ENCODE measurements at places on chromosomes 2 and 18.

DNA sequence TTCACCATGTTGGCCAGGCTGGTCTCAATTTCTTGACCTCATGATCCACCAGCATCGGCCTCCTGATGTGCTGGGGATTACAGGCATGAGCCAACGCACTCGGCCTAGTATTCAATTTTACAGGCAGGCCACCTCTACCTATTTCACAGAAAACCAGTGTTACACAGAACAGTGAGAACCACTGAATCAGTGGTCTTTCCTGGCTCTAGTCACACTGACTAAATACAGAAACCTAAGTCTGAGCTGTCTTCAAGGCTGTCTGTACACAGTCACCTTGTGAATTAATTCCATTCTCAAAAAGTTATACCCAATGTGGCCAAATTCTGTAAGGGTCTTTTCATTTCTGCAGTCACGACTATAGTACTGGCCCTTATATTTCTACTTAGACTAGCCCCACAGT lies 3.5 kb downstream of the RNF149 start:
- DNase-seq = no peak

DNA sequence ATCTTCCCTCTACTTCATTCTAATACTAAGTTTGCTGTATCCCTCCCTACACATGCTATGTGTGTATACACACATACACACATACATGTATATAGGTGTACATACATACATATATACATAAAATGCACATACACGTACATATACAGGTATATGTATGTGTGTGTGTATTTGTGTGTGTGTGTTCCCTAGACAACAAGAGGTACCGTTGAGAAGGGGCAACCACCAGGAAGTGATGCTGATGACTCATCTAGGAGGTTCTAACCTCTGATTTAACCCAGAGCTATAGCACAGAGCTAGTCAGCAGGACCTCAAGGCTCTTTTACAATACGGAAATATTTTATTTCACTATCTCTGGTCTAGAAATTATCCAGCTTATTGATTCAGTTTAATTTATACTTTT lies 139.2 kb downstream of the LAMA3 start:
- no peak for DNase-seq

- no peak for DNase-seq
These were observed 64.1 kb downstream of the NRP2 start for GRCh38 chr2:205746420-205746785.

GRCh38 chr2:73007991-73008765 lies 63.3 kb downstream of the SFXN5 start:
- DNase-seq = no peak

GRCh38 chr2:204452464-204453023 lies 92.7 kb upstream of the PARD3B start:
- peak; percentile 82 for DNase-seq

GRCh38 chr2:220756653-220757052 lies 815.5 kb downstream of the EPHA4 start:
- no peak for DNase-seq

DNA sequence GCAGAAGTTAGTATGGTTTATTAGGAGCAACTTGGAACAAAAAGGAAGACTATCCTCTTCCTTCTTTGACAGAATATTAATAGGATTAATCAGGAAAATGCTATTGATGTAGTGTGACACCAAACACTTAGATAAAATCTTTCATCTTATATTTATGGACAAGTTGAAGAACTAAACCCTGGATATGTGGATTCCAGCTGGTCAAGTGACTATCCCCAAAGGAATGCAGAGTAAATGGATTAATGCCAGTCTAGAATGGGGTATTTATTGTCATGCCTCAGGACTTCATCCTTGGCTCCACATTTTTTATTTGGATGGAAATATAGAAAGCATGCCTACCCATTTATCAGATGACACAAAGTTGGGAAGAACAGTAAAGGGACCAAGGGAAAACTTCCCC lies 124.0 kb upstream of the TTC39C start:
- DNase-seq = peak; percentile 49

DNA sequence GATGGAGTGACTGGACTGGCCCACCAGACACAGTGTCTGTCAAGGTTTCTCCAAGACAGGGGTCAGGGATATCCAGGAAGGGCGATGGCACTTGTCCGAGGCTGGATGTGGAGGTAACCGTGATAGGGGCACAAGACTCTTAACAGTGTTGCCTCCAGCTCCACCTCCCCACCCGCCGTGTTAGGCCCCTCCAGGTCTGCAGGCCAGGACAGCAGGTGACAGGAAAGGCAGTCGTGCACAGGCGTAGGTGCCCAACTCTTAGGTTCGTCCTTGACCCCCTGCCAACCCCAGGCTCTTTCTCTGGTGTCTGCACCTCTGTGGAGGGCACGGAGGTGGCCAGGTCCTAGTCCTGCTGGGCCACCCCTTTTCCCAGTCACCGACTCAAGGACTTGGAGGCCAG lies 10.1 kb downstream of the ITM2C start:
- DNase-seq = no peak

DNA sequence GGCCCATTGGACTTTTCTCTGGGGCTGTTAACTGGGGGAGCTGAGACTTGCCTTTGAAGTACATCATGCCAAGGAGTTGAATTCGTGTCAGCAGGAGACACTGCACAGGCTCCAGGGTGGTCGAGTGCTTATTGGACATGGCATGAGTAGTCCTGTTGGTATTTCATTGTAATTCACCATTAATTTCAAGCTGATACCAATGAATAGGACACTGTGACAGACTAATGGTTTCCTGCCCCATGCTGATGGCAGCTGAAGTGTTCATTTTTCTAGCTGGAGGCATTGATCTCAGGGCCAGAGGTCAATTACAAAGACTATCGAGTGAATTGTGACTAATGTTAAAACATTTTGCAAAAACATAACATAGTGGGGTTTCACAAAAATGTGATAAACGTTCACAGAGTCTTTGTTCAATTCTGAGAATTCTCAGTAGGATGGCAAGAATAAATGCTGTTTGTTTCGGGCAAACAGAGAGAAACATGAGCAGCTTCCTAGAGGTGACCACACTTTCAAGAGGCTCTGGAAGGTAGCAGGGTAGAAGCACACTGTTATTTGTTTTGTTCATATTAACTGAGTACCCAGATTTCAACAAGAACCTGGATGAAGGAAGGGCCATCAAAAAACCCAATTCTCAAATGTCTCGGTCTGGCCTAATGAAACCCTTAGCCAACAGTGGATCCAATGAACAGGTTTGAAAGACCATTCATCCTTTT lies 90.6 kb upstream of the ARL4C start:
- peak; percentile 20 for DNase-seq

GRCh38 chr2:18378020-18378653 lies 182.3 kb downstream of the RDH14 start:
- DNase-seq = peak; percentile 53

DNA sequence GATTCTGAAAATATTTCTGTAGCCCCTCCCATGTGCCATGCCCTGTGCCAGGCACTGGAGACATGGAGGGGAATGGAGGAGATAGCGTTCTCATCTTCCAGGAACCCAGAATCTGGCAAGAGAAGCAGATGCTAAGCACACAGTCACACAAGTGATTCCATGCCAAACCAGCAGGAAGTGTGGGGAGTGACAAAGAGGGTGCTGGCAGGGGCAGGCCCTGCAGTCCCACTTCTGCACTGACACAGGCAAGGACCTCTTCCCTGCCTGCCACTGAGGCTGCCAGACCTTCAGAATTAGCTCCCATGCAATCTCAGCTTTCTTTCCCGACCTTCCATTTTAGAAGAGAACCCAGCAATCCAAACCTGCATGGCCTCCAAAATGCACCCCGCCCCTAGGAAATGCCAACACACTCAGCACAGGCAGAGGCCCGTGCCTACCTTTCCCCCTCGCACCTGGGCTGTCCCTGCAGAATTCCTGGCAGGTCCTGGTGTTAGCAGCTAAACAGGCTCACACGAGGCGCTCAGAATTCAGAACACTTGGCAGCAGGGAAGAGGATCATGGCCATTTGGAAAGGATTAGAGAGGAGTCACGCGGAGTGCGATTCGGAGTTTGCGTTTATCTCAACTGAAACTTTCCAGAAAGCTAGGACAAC lies 155.3 kb downstream of the MSH2 start:
- no peak for DNase-seq

DNA sequence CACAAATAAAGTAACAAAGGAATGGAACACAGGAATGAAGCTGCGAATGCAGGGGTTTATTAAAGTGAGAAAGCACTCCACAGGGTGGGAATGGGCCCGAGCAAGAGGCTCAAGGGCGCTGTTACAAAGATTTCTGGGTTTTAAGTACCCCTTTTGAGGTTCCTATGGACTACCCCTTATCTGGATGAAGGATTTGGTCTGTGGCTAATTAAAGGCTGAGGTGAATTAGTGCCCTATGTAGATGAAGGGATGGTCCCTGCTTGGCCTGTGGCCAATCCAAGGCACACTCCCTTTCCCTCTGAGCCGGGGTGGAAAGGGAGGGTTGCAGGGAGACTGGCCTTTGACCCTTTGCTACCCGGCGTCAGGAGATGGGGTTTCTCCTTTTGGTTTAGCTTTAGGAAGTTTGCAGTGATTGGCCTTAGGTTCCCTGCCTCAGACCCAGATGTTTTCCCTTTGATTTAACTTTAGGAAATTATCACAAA lies 47.5 kb upstream of the CNGA3 start:
- DNase-seq = no peak

DNA sequence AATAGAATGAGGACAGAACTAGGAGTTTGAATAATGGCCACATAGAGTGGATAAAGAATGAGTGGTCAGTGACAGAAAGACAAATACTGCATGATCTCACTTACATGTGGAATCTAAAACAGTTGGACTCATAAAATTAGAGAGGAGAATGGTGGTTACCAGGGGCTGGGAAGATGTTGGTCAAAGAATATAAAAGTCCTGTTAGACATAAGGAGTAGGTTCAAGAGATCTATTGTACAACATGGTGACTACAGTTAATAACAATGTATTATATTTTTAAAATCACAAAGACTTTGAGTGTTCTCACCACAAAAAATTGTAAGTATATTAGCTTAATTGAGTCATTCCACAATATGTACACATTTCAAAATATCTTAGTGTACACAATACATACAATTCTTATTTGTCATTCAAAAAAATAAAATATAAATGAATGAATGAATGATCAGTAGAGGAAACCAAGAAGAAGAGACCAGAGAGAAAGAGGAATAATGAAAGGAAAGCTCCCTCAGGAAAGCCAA lies 177.9 kb upstream of the VRK2 start:
- DNase-seq = no peak

DNA sequence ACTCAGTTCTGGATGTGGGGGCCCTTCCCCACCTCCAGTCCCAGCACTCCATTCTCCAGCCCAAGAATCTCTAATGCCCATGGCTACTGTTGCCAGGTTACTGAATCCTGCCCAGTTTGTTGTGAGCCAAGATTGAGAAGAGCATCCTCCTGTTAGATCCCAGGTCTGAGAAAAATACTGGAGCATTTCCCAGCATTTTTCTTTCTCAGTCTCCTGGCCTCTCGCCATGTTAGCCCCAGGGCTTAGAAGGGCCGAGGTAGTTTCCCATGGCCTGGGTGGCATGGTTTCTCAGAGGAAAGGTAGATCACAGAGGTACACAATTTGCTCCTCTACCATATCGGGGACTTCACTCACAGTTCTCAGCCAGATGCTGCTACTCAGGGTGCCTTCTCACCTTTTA lies 135.7 kb downstream of the OTX1 start:
- no peak for DNase-seq

DNA sequence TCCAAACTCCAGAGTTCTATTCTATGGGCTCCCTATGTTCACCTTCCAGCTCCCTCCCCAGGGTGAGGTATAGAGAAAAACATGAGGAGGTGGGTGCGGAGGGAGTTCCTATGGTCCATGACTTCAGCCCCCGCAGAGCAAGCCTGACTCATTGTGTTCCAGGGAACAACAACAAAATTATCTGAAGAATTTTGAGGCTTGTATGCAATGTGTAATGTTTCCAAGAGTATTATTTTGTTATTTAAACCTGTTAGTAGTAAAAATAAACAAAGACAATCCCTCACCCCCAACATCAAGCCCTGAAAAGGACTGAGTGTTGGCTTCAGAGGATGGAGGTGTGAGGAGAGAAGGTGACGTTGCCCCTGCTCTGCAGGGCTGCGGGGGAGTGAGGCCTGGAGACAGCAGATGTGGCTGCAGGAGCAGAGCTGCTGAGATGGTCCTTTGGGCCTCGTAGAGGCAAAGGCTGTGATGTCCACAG lies 29.0 kb downstream of the LAMA3 start:
- no peak for DNase-seq

- DNase-seq = no peak
These were observed 297.1 kb upstream of the CCDC68 start for GRCh38 chr18:55256226-55256928.

DNA sequence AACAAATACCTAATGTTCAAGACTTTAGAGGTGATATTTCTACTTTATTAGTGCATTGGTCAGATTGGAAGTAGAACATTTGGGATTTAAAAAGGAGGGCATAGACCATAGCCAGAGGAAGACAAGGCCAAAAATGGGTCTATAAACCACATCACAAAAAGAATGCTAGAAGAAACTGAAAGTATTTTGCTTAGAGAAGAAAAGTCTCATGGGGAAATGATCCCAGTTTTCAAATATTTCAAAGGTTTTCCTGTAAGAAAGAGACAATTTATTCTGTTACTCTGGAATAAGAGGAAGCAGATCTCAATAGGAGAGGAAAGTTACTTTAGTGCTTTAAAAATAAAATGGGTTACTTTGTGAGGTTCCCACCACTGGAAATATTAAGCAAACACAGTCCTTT lies 341.4 kb downstream of the TNS1 start:
- DNase-seq = no peak

DNA sequence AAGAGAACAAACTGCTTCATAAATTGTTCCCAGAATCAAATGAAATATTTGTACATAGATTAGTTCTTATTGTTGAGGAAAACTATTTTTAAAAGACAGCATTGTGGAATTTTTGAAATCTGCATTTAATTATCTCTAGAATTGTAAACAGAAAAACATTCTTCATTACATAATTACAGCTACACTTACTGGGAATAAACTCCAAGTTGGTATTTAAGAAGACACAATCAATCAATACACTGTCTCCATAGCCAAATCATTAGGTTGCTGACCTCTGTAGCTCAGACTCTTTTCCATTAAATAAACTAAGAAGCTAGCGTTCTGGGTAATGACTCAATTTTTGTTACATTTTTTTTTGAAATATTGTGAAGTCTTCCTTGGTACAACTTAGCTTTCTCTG lies 70.2 kb upstream of the PIEZO2 start:
- DNase-seq = no peak

DNA sequence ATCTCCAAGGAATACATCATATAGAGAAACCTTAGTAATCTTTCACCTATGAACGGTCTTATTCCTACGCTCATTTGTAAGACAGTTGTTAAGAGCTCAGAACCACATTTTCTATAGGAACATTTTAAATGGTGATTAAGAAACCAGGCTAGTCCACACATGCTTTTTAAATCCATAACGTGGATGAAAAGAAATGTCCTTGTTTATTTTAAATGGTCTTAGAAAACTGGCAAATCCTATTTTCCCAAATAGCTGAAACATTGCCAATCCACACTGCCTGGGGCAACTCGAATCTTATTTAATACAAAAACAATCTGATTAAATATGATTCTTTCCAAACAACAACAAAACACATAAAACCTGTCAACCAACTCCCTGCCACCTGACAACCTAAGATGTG lies 23.7 kb downstream of the METTL8 start:
- DNase-seq = no peak

- DNase-seq = no peak
These were observed 144.5 kb downstream of the ADCYAP1 start for GRCh38 chr18:1049173-1049572.

Measured in AG08396 (cell line).